CD4-positive, alpha-beta memory T cell (primary cell): ENCODE measurements at places on chromosomes 16 and 17. TPM values are rescaled to one million over a fixed set of nuclear protein-coding genes. Genes with fewer than 3 reads are reported as not detected.

PIRT gene
- total RNA-seq: not detected

GRCh38 chr16:30761427-30761927 is 385 bp downstream of the CFAP119 start:
- peaks cover 30% of the 10 kb centered on the region for H3K4me1 ChIP-seq
- DNase-seq: peak; percentile 22
- H3K27ac ChIP-seq: peak overlapping the region; percentile 71
- peak overlapping the region; percentile 73 for H3K4me3 ChIP-seq

- H3K27me3 ChIP-seq: no peaks in the 10 kb centered on the region
- peaks cover 13% of the 10 kb centered on the region for H3K4me1 ChIP-seq
- no peak overlapping the region for H3K4me3 ChIP-seq
- H3K36me3 ChIP-seq: no peaks in the 10 kb centered on the region
Measured at GRCh38 chr17:15436473-15437302, 30.7 kb downstream of the CDRT4 start.

GRCh38 chr16:63461248-63461841 is 1425.1 kb upstream of the CDH8 start:
- H3K4me1 ChIP-seq: no peaks in the 10 kb centered on the region
- H3K36me3 ChIP-seq: no peaks in the 10 kb centered on the region
- H3K27ac ChIP-seq: no peak overlapping the region
- H3K4me3 ChIP-seq: no peak overlapping the region

DNA sequence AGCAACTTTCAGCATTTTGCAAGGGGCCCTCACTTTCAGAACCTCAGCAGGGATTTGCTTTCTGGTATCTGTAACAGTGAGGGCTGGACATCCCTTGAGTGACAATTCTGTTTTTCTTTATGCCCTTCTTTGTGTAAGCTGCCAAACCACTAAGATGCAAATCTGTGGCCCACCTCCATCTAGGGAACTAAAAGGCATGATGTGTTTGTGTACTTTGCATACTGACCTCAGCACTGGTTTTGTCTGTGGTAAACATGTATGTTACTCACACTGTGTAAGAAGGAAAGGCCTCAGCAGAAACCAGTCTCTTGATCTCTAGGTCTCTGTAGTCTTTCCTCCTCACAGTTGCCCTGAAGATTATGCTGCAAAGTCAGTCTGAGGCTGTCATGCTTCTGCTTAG is 396.6 kb upstream of the DYNLRB2 start:
- no peaks in the 10 kb centered on the region for H3K36me3 ChIP-seq
- no peak overlapping the region for H3K4me3 ChIP-seq
- H3K27me3 ChIP-seq: no peaks in the 10 kb centered on the region
- no peak for DNase-seq

DNA sequence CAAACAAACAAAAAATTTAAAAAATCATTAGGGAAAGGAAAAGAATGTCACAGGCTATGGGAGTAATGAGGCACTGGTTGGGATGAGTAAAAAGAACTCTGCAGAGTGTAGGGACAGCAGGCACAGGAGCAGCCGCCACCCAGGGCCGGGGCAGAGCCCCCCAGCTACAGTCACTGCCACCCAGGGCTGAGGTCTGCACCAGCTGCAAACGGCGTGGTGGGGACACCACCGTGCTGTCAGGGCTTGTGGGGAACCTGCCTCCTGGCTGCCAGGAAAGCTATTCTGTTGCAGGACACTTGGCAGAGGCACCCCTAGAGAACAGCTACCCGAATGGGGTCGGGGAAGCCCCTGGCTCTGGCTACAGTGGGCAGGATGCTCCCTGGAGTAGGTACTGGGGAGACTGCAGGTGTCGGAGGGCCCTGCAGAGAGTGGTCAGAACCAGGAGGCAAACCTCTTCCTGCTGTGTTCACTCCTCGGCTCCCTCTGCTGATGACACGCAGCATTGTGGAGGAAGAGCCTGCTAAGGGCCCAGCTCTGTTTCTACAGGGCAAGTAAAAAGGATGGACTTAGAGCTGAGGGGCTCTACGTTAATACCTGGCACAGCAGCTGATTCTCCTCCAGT is 32.3 kb upstream of the CAPN15 start:
- DNase-seq: no peak
- H3K36me3 ChIP-seq: peaks cover 5% of the 10 kb centered on the region

DNA sequence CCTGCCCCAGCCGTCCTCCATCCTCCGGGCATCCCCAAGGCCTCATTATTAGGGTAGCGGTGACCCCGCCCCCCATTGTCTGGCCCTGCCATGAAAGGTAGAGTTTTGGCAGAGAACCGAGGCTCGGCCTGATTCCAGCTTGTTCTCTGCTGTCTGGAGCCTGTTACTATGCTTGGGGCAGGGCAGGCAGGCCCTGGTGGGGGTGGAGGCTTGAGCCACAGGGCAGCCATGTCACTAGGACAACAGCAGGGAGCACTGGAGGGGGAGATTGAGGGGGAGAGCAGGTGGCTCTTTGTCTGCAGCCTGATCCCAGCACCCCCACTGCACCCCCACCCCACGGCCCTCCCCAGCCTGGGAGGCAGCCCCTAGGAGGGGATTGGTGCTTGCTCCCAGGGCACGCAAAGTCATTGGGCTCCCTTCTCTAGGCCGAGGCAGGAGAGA is 15.4 kb downstream of the RHBDL3 start:
- DNase-seq: no peak
- no peaks in the 10 kb centered on the region for H3K36me3 ChIP-seq
- no peaks in the 10 kb centered on the region for H3K27me3 ChIP-seq
- H3K4me1 ChIP-seq: no peaks in the 10 kb centered on the region
- no peak overlapping the region for H3K4me3 ChIP-seq
- H3K27ac ChIP-seq: no peak overlapping the region

TRPV2 gene
- total RNA-seq: 101 TPM

CD300LG gene
- total RNA-seq: not detected

DNA sequence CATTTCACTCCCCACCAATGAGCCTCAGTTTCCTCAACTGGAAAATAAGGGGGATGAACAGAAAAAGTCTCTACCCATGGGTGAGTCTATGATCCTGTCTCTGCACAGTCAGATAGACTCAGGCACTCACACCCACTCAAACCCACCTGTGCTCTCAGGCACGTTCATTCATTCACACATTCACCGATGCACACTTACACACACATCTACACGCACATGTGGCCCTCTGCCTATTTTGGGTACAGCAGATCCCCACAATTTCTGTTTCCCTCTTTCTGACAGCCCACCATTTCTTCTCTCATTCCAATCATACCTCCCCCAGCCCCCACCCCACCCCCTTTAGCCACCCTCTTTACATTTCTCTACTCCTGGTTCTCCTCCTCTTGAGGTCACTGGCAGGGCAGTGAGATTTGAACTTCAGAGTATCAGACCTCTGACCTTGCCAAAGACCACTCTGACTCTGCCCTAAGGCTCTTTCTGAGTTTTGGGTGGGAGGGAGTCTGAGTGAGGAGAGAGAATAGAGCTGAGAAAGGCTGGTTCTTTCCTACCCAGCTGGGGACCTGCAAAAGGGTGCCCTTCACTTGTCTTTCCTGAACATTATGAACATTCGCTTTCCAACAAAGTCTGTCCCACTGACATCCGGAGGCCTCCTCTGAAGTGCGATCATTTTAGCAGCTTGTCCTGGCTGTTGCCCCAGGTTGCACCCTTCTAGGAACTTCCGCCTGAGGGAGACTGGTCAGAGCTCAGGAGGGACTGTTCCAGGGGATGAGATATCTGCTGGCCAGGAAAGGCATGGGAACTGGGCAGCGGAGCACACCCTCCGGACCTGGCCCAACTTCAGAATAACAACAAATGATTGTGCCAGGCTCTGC is 10.1 kb upstream of the COL1A1 start:
- DNase-seq: no peak
- no peak overlapping the region for H3K4me3 ChIP-seq
- H3K36me3 ChIP-seq: no peaks in the 10 kb centered on the region
- peaks cover 4% of the 10 kb centered on the region for H3K27me3 ChIP-seq
- H3K4me1 ChIP-seq: peaks cover 6% of the 10 kb centered on the region

- H3K36me3 ChIP-seq: no peaks in the 10 kb centered on the region
- H3K27ac ChIP-seq: no peak overlapping the region
- H3K27me3 ChIP-seq: no peaks in the 10 kb centered on the region
Measured at GRCh38 chr16:88993166-88993761, 16.3 kb upstream of the CBFA2T3 start.

DNA sequence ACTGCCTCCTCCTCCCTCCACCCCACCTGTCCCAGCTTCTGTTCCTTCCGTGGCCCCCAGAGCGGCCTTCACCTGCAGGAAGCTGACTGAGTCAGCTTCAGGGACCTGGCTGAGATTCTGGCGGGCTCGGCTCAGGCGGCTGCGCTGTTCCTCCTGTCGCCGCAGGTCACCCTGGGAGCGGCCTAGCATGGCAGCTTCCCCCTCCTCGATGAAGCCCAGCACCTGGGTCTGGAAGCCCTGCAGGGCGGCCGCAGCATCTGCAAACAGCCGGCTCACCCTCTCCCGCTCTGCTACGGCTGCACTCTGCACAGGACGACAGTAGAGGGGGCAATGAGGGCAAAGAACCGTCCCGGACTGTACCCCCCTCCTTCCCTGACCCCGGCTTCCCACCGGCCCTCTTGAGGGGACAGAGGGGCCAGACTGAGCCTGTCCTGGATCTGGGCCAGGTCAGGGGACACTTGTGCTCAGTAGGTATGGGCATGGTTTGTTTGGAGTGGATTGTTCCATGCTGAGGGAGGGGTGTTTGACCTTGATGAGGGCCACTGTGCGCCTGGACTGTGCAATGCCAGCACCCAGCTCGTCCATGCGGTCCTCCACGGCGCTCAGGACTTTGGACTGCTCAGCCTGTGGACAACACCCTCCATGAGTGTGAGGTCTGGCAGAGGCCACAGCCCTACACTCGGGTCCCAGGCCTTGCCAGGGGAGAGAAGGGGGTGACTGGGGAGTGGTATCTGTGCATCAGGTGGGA is 2.0 kb downstream of the TRIM47 start:
- H3K4me3 ChIP-seq: peak overlapping the region; percentile 76
- H3K27ac ChIP-seq: peak overlapping the region; percentile 56
- peaks cover 58% of the 10 kb centered on the region for H3K4me1 ChIP-seq
- H3K27me3 ChIP-seq: no peaks in the 10 kb centered on the region
- DNase-seq: peak; percentile 91
- H3K36me3 ChIP-seq: no peaks in the 10 kb centered on the region

- no peak overlapping the region for H3K27ac ChIP-seq
Measured at GRCh38 chr17:39612291-39612894, 4.7 kb upstream of the NEUROD2 start.

- H3K36me3 ChIP-seq: no peaks in the 10 kb centered on the region
- no peaks in the 10 kb centered on the region for H3K27me3 ChIP-seq
- DNase-seq: no peak
- no peaks in the 10 kb centered on the region for H3K4me1 ChIP-seq
- no peak overlapping the region for H3K27ac ChIP-seq
Measured at GRCh38 chr16:85880861-85881260, 18.1 kb upstream of the IRF8 start.

DNA sequence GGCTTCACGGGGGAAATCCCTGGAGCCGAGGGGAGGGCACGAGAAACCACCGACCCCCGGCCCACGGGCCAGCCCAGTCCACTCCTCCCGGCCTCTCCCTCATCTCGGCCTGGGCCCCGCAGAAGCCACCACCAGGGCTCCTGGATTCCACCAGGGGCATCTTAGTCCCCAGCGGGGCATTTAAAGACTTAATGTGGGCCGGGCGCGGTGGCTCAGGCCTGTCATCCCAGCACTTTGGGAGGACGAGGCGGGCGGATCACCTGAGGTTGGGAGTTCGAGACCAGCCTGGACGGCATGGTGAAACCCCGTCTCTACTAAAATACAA is 24.1 kb upstream of the ABR start:
- no peaks in the 10 kb centered on the region for H3K36me3 ChIP-seq
- H3K4me1 ChIP-seq: peaks cover 39% of the 10 kb centered on the region
- DNase-seq: no peak
- H3K27me3 ChIP-seq: no peaks in the 10 kb centered on the region

NPTX1 gene
- total RNA-seq: not detected

DNA sequence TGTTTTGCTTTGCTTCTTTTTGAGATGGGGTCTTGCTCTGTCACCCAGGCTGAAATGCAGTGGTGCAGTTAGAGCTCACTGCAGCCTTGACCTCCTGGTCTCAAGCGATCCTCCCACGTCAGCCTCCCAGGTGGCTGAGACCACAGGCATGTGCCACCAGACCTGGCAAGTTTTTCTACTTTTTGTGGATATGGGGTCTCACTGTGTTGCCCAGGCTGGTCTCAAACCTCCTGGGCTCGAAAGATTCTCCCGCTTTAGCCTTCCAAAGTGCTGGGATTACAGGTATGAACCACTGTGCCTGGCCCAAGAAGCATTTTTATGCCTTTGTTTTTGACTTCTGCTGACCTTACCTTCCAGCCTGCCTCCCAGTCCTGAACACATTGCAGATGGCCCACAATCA is 10.1 kb downstream of the DNAAF1 start:
- no peaks in the 10 kb centered on the region for H3K27me3 ChIP-seq
- no peak for DNase-seq
- H3K27ac ChIP-seq: no peak overlapping the region
- no peaks in the 10 kb centered on the region for H3K4me1 ChIP-seq
- H3K4me3 ChIP-seq: no peak overlapping the region

- DNase-seq: no peak
- no peak overlapping the region for H3K27ac ChIP-seq
- H3K4me1 ChIP-seq: peaks cover 6% of the 10 kb centered on the region
Measured at GRCh38 chr17:37512442-37513068, 22.9 kb downstream of the DUSP14 start.

EVI2A gene
- 133 TPM for total RNA-seq

HP gene
- total RNA-seq: not detected

- no peak overlapping the region for H3K4me3 ChIP-seq
- no peaks in the 10 kb centered on the region for H3K4me1 ChIP-seq
- no peak overlapping the region for H3K27ac ChIP-seq
- H3K36me3 ChIP-seq: no peaks in the 10 kb centered on the region
Measured at GRCh38 chr17:76797241-76797840, 59.4 kb downstream of the MFSD11 start.
